Esophagus squamous epithelium (tissue), 5 donors: ENCODE measurements at places on chromosomes 1 and 21.

DNA sequence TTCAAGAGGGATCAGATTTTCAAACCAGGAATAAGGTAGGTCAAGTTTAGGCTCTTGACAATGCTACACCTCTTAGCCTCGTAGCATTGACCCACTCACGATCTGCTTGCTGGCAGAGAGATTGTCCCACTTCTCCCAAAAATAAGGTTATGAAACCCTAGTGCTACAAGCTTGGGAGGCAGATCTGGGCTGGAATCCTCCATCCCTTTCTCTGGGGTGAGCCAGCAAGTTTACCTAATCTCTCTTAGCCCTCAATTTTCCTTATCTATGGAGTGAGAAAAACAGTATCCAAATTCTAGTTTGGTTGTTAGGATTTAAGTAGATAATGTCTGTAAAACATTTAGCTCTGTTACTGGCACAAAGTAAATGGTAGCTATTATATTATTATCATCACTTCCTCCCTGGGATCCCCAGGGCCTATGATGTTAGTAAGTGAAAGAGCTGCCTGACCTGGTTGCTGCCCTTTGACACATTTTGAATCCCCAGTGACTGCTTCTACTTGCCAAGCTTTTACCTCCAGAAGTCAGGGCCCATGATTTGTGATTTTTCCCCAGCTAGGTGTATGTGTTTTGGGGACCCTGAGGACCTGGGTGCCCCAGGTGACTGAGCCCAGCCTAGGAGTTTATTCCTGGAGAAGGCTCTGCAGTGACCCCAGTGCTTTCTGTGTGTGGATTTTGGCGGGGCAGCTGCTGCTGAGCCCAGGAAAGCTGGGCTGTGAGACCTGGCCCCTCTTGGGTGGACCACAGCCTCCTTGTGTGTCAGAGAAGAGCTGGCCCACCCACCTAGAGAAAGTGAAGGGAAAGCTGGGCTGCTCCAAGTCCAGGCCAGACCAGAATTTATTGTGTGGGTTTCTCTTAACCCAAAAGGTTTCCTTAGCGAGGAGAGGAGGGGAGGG lies 48.2 kb upstream of the VANGL1 start:
- no peak overlapping the region for H3K27ac ChIP-seq
- peaks cover 5% of the 10 kb centered on the region for H3K4me1 ChIP-seq
- no peak overlapping the region for H3K4me3 ChIP-seq
- H3K36me3 ChIP-seq = no peaks in the 10 kb centered on the region

GRCh38 chr1:54099061-54099610 lies 45.7 kb downstream of the TCEANC2 start:
- no peak overlapping the region for H3K4me3 ChIP-seq
- H3K27me3 ChIP-seq = no peaks in the 10 kb centered on the region
- DNase-seq = no peak
- H3K27ac ChIP-seq = no peak overlapping the region
- peaks cover 7% of the 10 kb centered on the region for H3K4me1 ChIP-seq

DNA sequence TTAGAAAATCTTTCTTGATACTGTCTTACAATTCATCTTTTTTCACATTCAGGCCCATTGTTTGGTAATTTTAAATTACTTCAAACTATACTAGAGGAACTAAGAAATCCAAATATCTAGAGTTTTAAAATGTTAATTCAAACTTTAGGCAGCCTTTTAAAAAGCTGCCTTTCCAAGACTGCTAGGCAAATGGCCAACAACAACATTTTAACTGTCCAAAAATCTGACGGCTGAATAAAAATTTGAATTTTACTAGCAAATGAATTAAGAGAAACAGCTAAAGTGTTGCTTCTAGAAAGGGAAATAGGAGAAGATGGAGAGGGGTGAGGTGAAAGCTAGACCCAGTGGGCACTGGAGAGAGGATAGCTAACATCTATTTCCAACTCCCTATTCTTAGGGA lies 17.2 kb downstream of the DPYD start:
- DNase-seq = no peak
- no peak overlapping the region for H3K4me3 ChIP-seq
- H3K27me3 ChIP-seq = no peaks in the 10 kb centered on the region
- no peaks in the 10 kb centered on the region for H3K36me3 ChIP-seq
- peak overlapping the region; percentile 44 for H3K27ac ChIP-seq

DNA sequence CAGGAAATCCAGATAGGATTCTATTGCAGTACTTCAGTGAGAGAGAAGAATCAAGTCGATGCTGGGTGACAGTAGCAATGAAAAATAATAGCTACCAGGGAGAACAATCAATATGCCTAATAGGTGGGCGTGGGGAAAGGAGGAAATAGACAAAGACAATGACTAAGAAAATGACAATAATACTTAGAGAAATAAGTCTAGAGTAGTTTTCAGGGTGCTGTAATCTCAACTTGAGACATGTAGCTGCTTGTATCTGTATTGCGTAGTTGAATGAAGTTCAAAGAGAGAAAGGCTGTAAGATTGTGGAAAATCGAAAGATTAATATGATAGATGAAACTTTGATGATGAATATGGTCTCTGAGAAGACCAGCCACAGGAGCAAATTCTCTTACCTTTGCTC lies 2.6 kb downstream of the STXBP3 start:
- no peaks in the 10 kb centered on the region for H3K27me3 ChIP-seq
- no peak for DNase-seq

DNA sequence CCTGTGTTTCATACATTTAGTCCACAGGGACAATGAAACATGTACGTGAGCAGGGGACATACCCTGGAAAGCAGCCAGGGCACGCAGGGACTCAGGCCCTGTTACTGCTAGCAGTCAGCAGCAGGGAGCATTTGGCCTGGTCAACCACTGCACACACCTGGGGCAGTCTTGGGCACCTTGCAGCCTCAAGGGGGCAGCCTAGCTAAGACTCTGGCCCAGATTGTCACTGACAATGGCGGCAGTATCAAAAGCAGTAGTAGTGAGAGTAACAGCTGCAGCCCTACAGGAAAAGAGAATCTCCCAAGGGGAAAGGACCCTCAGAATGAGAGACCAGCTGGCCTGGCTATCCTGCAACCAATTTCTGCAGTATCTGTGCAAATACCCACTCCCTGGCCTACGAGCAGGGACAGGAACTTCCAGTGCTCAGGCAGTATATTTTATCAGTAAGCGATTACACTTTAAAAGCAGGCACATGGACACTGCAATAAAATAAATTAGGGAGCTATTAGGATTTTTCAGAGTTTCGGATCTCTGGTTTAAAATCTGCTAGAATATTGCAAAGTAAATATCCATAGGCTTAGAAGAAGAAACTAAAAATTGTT lies 475.6 kb downstream of the LTN1 start:
- peak; percentile 1 for DNase-seq
- no peaks in the 10 kb centered on the region for H3K27me3 ChIP-seq
- H3K4me3 ChIP-seq = no peak overlapping the region

GRCh38 chr1:171084091-171084490 lies 6.6 kb upstream of the FMO3 start:
- H3K27ac ChIP-seq = no peak overlapping the region
- H3K36me3 ChIP-seq = no peaks in the 10 kb centered on the region
- DNase-seq = no peak

DNA sequence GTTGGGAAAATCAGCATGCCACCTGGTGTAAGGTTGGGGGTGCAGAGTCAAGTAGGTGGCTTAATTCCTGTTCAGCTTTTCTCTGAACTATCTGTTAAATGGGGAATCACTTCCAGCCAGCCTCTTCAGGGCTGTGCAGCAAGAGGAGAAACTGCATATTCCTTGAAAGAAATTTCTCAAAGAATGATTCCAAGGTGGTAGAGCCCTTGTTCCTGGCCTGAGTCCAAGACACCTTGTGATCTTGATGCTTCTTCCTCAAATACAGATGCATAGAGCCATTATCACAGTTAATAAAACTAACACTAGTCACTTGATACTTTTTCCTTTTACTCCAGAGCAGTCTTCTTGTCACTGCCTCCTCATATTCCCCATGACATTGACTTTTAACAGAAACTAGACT lies 5.2 kb downstream of the TXLNA start:
- no peak overlapping the region for H3K27ac ChIP-seq
- no peak for DNase-seq
- H3K4me3 ChIP-seq = no peak overlapping the region

GRCh38 chr1:74856174-74856573 lies 123.2 kb downstream of the TYW3 start:
- DNase-seq = no peak
- no peaks in the 10 kb centered on the region for H3K27me3 ChIP-seq
- no peak overlapping the region for H3K4me3 ChIP-seq
- no peak overlapping the region for H3K27ac ChIP-seq

DNA sequence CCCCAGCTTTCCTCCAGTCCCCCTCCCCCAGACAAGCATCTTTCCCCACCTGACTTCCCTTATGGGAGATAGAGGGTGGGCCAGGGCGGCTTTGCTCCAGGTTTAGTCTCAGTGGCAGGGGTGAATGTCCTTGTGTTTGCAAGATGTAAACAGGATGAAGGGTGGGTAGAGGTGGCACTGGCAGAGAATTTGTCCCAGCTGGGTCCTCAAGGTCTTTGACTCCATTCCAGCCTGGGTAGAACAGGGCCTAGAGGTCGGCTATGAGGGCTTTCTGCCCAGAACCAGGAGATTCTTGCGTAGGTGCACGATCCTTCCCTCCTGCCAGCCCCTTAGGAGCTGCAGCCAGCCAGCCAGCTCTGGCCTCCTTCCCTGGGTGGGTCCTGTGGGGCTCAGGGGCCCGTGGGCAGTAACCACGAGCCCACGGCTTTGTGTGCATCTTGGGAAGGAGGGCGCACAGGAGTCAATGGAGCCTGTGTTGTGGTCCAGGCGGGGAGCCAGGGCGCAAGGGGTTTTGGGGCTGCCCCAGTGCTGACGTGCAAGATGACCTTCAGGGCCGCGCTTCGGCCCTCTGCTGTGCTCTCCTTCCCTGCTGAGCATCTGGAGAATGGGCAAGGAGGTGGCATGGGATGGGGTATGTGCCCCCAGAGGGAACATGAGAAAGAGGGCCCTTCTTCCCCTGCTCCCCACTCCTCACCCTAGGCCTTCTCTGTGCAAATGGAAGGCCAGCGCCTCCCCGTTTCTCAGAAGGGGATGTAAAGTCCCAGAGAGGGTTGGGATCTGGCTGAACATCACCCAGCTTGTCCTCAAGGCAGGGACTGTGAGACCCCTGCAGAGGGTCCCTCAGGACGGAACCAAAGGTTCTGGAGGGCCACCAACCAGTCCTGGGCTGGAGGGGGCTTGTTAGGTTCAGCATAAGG lies 15.7 kb downstream of the POU3F1 start:
- no peaks in the 10 kb centered on the region for H3K27me3 ChIP-seq
- H3K4me1 ChIP-seq = peaks cover 51% of the 10 kb centered on the region
- H3K4me3 ChIP-seq = peak overlapping the region; percentile 37
- H3K36me3 ChIP-seq = no peaks in the 10 kb centered on the region
- no peak for DNase-seq

DNA sequence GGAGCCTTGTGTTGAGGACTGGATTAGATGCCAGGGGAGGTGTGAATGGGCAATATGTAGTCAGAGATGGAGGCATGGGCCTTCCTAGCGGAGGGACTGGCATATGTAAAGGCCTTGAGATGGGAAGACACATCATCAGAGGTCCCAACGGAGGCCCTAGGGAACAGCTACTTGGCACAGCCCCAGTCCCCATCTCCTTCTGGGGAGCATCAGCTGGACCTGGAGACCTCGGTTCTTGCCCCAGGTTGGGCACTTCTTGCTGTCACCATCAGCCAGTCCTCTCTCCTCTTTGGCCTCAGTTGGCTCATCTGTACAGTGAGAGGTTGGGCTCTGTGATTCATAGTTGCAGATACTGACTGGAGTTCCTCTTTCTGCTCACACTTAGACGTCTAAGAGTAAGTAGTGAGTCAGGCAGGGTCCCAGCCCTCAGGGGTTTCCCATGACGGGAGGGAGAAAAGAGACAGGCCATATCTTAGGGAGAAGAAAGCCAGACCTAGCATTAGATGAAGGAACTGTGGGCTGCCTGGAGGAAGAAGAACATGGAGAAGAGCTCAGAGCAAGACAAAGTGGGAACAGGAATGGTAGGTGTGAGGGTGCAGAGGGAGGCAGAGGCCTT lies 3.4 kb upstream of the MARCKSL1 start:
- peaks cover 49% of the 10 kb centered on the region for H3K4me1 ChIP-seq
- no peaks in the 10 kb centered on the region for H3K27me3 ChIP-seq
- no peak overlapping the region for H3K4me3 ChIP-seq
- DNase-seq = no peak
- H3K27ac ChIP-seq = no peak overlapping the region

DNA sequence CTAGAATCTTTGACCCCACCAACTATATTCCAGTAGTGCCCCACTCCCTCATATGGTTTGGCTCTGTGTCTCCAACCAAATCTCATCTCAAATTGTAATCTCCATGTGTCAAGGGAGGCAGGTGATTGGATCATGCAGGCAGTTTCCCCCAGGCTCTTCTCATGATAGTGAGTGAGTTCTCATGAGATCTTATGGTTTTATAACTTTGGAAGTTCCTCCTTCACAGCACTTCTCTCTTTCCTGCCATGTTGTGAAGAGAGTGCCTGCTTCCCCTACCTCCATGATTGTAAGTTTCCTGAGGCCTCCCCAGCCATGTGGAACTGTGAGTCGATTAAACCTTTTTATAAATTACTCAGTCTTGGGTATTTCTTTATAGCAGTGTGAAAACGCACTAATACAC lies 7.7 kb upstream of the SAMD13 start:
- H3K27ac ChIP-seq = no peak overlapping the region
- no peaks in the 10 kb centered on the region for H3K4me1 ChIP-seq
- no peaks in the 10 kb centered on the region for H3K36me3 ChIP-seq
- no peak for DNase-seq
- H3K27me3 ChIP-seq = no peaks in the 10 kb centered on the region

- H3K36me3 ChIP-seq = no peaks in the 10 kb centered on the region
- H3K27me3 ChIP-seq = no peaks in the 10 kb centered on the region
- H3K4me1 ChIP-seq = peaks cover 9% of the 10 kb centered on the region
- no peak overlapping the region for H3K4me3 ChIP-seq
- no peak for DNase-seq
- no peak overlapping the region for H3K27ac ChIP-seq
These were observed 103.3 kb downstream of the CYYR1 start for GRCh38 chr21:26469789-26470188.

DNA sequence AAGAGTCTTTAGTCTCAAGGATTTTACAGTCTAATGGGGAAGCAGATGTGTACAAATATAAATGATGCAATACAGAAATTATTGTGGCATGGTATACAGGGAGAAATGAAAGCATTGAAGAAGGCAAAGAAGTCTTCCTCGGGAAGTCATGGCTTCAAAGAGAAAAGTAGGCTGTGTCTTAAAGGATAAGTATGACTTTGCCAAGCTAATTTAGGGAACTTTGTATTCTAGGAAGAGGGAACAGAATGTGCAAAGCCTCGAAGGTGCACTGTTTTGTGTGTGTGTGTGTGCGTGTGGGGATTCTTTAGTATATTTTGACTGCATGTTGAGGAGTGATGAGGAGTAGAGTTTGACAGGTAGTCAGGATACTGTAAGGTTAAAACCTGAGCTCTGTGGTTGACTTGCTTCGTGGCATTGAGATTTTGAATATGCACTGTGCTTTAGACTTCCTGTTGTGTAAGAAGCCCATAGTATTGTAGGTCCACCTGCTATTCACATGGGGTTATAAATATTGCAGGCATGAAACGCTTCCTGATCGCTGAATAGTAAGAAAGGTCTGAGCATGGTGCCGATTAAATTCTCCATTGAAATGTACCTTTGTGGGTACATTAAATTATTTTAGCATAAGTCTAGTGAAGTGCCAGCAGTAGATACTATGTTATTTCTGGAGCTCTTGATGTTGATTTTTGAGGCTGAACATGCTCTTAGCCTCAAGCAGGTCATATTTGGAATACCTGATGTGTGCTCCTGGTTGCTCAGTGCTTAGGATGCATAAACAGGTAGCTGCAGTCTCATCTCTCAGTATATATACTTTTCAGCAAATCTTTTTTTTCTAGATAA lies 8.0 kb downstream of the SMAP2 start:
- H3K27me3 ChIP-seq = no peaks in the 10 kb centered on the region
- no peaks in the 10 kb centered on the region for H3K36me3 ChIP-seq
- DNase-seq = no peak
- H3K27ac ChIP-seq = peak overlapping the region; percentile 81
- H3K4me1 ChIP-seq = peaks cover 7% of the 10 kb centered on the region
